ENCODE measurements at places on chromosomes 1 and 21.

- DNase-seq = no peak
These were observed 13.2 kb downstream of the COQ8A start for GRCh38 chr1:226953175-226953800.

DNA sequence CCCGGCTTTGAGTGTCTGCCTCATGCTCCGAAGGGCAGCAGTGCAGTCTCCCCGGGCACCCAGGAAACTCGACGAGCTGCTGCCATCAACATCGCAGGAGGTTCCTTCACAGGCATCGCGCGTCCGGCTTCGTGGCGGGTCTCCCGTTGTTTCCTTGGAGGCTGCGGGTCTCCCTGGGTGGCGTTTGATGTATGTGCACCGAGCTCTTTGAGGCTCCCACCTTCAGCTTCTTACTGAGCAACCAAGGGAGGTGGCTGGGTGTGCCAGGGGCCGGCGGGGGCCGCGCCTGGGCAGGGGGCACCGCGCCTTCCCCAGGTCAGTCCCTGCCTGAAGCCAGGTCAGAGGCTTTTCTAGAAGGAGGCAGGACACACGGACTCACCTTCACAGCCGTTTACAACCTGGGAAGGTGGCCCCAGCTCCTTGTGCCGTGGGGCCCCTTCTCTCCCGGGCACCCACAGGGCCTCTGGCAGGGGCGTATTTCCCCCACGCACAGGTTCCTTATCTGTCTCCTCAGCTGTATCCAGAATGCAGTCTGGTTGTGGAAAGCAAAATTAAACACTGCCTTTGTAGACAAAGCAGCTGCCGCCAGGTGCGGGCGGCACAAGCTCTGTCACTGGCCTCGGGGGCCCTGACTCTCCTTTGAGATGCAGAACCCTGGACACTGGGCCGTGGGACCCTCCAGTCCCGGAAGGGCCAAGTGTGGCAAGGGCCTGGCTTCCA, 21.7 kb upstream of the PEX10 start:
- DNase-seq = no peak

GRCh38 chr1:181793831-181794230, 267.7 kb downstream of the ZNF648 start:
- no peak for DNase-seq

DNA sequence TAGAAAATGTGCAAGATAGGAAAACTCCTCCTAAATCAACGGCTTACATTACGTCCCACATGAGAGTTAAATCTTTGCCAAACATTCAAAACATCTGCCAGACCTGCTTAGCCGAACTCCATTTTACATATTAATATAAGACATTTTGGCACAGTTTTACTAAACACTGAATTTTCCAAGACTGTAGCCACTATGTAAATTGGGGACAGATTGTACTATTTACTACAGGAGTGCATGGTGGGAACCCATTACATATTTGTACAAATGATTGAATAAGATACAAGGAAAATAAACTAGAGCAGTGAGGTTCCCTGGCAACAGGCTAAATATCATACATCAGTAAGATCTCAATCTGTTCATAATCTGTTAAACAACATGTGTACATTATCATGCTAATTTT, 1234.4 kb downstream of the KCNT2 start:
- DNase-seq = no peak

- peak; percentile 38 for DNase-seq
These were observed 99.7 kb downstream of the NFIA start for GRCh38 chr1:61182049-61182448.

DNA sequence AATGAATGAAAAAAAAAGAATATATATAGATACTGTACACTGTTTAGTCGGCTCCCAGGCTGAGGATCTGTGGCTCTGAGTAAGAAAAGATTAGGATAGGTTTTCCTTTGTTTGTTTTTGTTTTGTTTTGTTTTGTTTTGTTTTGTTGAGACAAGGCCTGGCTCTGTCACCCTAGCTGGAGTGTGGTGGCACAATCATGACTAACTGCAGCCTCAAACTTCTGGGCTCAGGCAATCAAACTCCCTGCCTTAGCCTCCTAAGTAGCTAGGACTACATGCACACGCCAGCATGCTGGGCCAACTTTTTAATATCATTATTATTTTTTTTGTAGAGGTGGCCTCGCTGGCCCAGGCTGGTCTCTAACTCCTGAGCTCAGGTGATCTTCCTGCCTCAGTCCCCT, 87.9 kb upstream of the PTBP2 start:
- DNase-seq = no peak

GRCh38 chr1:43463479-43463878, 9.7 kb upstream of the HYI start:
- DNase-seq = no peak

- no peak for DNase-seq
These were observed 144.6 kb downstream of the CLIC6 start for GRCh38 chr21:34813266-34813894.

DNA sequence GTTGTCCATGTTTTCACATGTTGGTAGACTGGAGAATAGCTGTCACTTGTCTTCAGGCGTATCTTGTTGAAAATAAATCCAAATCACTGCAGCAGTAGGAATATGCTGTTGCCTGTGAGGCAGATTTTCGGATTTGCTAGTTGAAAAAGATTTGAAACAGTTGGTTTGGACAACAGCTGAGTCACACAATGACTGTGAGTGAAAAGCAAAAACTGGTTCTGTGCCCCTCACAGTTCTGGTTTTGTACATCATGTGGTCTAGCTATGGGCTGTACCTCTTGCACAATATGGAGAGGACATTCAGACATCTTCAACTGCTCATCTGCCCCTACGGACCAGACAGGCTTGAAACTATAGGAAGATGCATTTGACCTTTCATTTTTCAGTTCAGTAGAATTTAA, 1.8 kb downstream of the ARF1 start:
- DNase-seq = no peak

- no peak for DNase-seq
These were observed 144.8 kb downstream of the ETS2 start for GRCh38 chr21:38950435-38951094.

- peak; percentile 12 for DNase-seq
These were observed 13.7 kb downstream of the TLR5 start for GRCh38 chr1:223129229-223129901.

DNA sequence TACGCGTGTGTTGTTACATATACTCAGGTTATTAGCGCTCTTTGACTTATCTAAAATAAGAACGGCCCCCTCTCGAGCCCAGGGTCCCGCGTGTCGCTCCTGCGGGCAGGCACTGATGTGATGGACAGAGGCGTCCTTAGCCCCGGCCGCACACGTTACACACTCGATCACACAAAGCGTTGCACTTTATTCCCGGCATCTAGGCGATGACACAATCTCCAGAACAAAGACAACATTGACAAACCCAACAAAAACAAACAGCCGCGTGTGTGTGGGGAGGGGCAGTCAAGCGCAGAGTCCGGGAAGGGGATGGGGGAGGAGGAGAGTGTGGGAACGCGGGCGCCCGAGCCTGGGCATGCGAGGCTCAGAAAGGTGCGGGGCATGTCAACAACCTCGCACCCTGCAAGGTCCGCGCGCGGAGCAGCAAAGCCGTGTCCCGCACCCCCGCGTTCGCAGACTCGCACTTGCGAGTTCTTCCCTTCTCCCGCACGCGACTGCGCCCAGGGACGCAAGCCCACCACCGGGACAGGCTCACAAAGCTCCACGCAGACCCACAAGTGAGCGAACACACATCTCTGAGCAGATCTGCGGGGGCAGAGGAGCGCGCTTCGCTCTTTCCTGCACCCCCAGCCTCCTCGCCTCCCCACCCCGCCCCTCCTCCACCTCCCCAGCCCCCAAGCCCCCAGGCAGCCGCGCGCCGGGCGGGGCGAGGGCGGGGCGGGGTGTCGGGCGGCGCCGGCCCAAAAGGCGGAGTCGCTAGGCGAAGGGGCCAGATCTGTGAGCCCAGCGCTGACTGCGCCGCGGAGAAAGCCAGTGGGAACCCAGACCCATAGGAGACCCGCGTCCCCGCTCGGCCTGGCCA, at the start of gene EFNA1:
Gene EFNA1 (plus strand): TSS at position 772 of the 862 bp plus-strand sequence. CDS start 102 bp downstream, outside the sequence.
- DNase-seq = no peak
